Transverse colon (tissue), 4 donors: ENCODE measurements at places on chromosomes 7 and 10. TPM values are rescaled to one million over a fixed set of nuclear protein-coding genes. Genes with fewer than 3 reads are reported as not detected.

GRCh38 chr7:116407165-116407564 lies 92.4 kb upstream of the CAV2 start:
- H3K27me3 ChIP-seq, result no peaks in the 10 kb centered on the region
- no peaks in the 10 kb centered on the region for H3K4me1 ChIP-seq
- H3K4me3 ChIP-seq, result no peak overlapping the region
- DNase-seq, result no peak
- H3K27ac ChIP-seq, result no peak overlapping the region

DNA sequence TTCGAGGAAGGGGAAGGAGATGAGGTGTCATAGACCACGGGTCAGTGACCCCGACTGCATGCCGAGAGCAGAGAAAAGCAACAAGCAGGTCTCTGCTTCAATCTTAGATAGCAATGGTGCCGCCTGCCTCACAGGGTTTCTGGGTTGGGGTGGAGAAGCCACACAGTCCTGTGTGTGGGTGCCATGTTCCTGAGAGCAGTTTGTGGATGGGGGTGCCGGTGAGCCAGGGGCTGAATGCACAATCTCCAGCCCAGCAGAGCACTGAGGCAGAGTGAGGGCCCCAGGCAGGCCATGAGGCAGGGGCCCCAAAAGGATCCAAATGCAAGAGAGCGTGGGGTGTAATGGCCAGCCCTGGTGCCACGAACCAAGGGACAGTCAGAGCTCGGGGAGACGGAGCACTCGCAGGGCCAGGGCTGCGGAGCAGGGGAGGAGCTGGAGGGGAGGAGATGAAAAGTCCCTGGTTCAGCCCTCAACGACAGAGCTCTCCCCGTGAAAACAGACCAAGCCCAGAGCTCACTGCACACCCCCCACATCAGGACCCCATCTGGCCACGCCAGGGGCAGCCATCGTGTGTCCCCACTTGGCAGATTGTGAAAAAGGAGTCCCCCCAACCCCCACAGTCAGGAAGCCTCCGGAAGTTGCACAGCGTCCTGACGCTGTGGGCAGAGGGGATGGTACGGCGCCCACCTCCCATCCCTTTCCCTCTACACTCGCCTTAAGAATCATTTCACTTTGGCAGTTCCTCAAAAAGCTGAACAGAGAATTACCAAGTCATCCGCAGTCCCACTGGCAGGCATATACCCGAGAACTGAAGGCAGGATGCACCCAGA lies 19.9 kb downstream of the WDR86 start:
- no peaks in the 10 kb centered on the region for H3K27me3 ChIP-seq
- no peaks in the 10 kb centered on the region for H3K36me3 ChIP-seq
- no peak overlapping the region for H3K27ac ChIP-seq
- H3K4me1 ChIP-seq, result no peaks in the 10 kb centered on the region
- no peak overlapping the region for H3K4me3 ChIP-seq
- DNase-seq, result no peak

GRCh38 chr10:8279598-8279997 lies 225.1 kb downstream of the GATA3 start:
- no peak overlapping the region for H3K4me3 ChIP-seq
- DNase-seq, result no peak
- no peaks in the 10 kb centered on the region for H3K27me3 ChIP-seq
- H3K27ac ChIP-seq, result no peak overlapping the region

DNA sequence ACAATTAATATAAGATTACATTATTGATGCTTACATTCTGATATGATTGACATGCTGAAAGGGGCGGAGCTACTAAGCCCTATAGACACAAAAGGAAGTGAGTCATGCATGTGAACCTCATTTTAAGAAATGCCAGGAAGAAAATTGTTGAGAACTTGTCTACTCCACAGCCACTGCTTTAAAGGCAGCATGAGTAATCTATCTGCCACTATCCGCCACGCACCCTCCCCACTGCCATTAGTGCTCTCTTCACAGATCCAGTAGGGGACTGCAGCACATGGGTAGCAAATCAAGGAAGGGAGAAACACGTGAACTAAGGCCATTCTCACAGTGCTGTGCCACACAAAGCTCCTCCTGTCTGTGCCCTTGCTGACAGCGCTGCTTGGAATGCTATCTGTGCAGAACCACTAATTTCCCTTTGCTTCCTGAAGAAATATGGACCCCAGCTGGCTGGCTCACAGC lies 524.8 kb downstream of the GRM8 start:
- H3K36me3 ChIP-seq, result no peaks in the 10 kb centered on the region
- DNase-seq, result no peak
- H3K4me3 ChIP-seq, result no peak overlapping the region
- no peaks in the 10 kb centered on the region for H3K4me1 ChIP-seq
- no peaks in the 10 kb centered on the region for H3K27me3 ChIP-seq

- no peak overlapping the region for H3K27ac ChIP-seq
- no peaks in the 10 kb centered on the region for H3K27me3 ChIP-seq
- no peaks in the 10 kb centered on the region for H3K4me1 ChIP-seq
- no peaks in the 10 kb centered on the region for H3K36me3 ChIP-seq
- no peak for DNase-seq
Measured at GRCh38 chr7:41039386-41039953, 663.4 kb downstream of the INHBA start.

WNT2 gene
- total RNA-seq, result not detected

- H3K27me3 ChIP-seq, result no peaks in the 10 kb centered on the region
- H3K27ac ChIP-seq, result no peak overlapping the region
- no peaks in the 10 kb centered on the region for H3K36me3 ChIP-seq
- no peak for DNase-seq
- no peak overlapping the region for H3K4me3 ChIP-seq
- H3K4me1 ChIP-seq, result no peaks in the 10 kb centered on the region
Measured at GRCh38 chr7:85074992-85075391, 111.9 kb downstream of the SEMA3D start.

DNA sequence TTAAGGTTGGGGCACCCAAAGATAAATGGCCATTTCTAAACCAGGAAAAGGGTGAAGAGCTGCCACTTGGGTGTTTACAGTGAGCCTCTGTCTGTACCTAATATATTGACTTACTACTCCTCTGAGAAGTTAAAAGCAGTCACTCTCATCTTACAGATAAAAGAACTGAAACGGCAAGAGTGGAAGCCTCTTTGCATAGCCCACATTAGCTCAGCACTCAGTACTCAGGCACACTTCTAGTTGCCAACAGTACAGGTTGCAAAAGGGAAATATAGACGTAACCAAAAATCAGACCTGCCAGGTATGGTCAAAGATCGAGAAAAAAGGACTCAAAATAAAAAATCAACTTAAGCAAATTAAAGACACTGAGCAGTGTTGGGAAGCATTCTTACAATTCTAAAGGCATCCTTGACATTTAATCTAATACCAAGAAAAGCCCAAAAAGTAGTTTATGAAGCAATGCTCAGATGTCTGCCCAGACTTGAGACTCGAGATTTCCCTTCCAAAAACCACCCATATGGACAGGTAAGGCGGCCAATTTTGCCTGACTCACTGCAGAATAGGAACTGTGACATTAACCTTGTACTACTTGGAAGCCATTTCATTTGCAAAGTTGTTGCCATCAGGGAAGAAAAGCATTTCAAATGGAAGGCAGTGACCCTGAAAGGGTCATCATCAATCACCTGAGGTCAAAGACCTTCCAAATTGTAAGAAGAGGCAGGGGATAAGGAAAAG lies 139.3 kb downstream of the SLC25A13 start:
- H3K27ac ChIP-seq, result no peak overlapping the region
- H3K4me3 ChIP-seq, result no peak overlapping the region
- peaks cover 26% of the 10 kb centered on the region for H3K36me3 ChIP-seq
- H3K4me1 ChIP-seq, result no peaks in the 10 kb centered on the region
- DNase-seq, result no peak
- no peaks in the 10 kb centered on the region for H3K27me3 ChIP-seq

- no peak for DNase-seq
- H3K4me3 ChIP-seq, result no peak overlapping the region
- H3K27ac ChIP-seq, result no peak overlapping the region
- no peaks in the 10 kb centered on the region for H3K36me3 ChIP-seq
Measured at GRCh38 chr7:47091141-47091540, 490.8 kb downstream of the TNS3 start.
